ENCODE measurements at places on chromosomes 4 and X. TPM values are rescaled to one million over a fixed set of nuclear protein-coding genes. Genes with fewer than 3 reads are reported as not detected.

- no peaks in the 10 kb centered on the region for H3K27me3 ChIP-seq
- peak; percentile 21 for DNase-seq
- peaks cover 12% of the 10 kb centered on the region for H3K4me1 ChIP-seq
- no peak overlapping the region for H3K4me3 ChIP-seq
- no peak overlapping the region for H3K27ac ChIP-seq
- H3K36me3 ChIP-seq: no peaks in the 10 kb centered on the region
Observed at GRCh38 chrX:150574559-150575418, 6.4 kb downstream of the MTM1 start.

DNA sequence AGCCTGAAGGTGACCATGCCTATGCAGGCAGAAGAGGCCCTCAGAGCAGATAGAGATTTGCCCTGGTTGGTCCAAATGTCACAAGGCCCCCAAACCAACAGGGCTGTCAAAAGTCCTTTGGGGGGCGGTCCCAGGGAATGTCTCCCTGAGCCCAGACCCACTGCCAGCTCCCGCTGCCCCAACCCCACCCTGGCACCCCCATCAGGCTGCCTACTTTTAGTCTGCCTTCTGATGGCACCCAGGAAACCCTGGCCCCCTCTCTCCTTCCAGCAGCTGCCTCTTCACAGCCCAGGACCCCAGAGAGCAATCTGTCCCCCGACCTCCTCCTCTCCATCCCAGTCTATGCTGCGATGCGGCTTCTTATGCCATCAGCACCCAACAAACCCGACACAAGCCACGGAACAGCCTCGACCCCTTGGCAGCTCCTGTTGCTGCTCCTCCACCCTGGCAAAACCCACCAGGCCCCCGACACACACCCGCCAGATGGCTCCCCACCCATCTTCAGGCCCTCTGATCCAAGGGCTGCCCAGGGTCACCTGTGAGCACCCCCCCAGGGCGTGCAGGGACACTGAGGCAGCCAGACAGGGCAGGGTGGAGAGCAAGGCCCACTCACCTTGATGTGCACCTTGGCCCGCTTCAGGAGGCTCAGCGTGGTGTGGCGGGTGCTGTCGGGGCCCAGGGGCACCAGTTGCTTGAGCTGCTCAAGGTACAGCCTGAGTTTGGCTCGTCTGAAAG is 9.9 kb downstream of the MXD4 start:
- no peaks in the 10 kb centered on the region for H3K27me3 ChIP-seq
- no peak overlapping the region for H3K4me3 ChIP-seq
- H3K36me3 ChIP-seq: no peaks in the 10 kb centered on the region
- H3K4me1 ChIP-seq: no peaks in the 10 kb centered on the region

- H3K36me3 ChIP-seq: no peaks in the 10 kb centered on the region
- no peak overlapping the region for H3K4me3 ChIP-seq
- no peak for DNase-seq
- no peaks in the 10 kb centered on the region for H3K4me1 ChIP-seq
- H3K27me3 ChIP-seq: no peaks in the 10 kb centered on the region
Observed at GRCh38 chrX:66988331-66988730, 349.5 kb upstream of the EDA2R start.

DNA sequence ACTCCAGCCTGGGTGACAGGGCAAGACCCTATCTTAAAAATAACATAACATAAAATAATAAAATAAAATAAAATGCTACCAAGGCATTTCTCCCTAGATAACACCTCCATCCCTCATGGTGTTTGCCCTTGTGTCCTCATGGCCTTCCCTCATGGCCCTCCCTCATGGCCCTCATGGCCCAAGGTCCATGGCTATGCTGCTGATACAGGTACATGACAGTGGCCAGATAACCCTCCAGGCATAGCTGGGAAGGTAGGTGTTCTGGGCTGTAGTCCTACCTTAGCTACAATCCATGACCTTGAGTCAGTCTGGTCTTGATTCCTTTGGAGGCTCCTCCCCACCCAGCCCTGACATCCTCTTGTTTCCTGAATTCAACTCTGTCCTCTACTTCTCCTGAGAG is 75.2 kb downstream of the PJA1 start:
- no peak overlapping the region for H3K27ac ChIP-seq
- no peaks in the 10 kb centered on the region for H3K27me3 ChIP-seq
- DNase-seq: no peak
- no peaks in the 10 kb centered on the region for H3K36me3 ChIP-seq

The NUP54 gene
- total RNA-seq: 107 TPM

The HAUS7 gene
- total RNA-seq: 25.9 TPM

The OPRPN gene
- not detected for total RNA-seq

The TMPRSS11F gene
- total RNA-seq: not detected

The DMRTC1 gene
- total RNA-seq: not detected

The STK32B gene
- 2.6 TPM for total RNA-seq

DNA sequence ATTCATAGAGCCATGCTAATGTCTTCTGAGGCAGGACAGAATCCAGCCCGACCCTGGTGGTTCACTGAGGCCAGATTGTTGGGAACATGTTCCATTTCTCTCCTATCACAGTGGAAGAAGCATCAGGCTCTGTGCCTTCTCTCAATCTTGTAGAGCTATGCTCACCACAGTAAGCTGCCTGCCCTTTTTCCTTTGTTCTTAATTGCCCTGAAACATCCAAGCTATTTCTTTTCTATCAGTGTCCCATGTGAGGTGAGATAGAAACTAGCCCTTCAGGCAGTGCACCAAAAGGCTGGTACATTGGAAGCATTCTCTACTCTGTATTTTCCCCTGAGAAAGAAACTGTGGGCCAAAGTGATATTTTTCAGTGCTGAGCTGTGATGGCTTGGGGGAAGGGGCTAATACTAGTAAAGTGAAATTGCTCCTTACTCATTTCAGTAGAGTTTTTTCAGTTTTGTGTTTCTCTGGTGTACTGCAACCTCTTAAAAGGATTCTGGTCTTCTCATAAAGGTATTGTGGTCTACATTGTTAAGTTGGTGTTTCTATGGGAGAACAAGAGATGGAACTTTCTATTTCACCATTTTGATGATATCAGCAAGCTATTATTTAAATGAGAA is 611.2 kb downstream of the RPA4 start:
- no peak for DNase-seq
- H3K4me3 ChIP-seq: no peak overlapping the region
- no peaks in the 10 kb centered on the region for H3K27me3 ChIP-seq
- H3K36me3 ChIP-seq: no peaks in the 10 kb centered on the region
- no peak overlapping the region for H3K27ac ChIP-seq
- peaks cover 8% of the 10 kb centered on the region for H3K4me1 ChIP-seq

The PABPC5 gene
- total RNA-seq: 5.0 TPM

- no peak overlapping the region for H3K27ac ChIP-seq
- no peak for DNase-seq
- no peaks in the 10 kb centered on the region for H3K36me3 ChIP-seq
- no peaks in the 10 kb centered on the region for H3K27me3 ChIP-seq
- peaks cover 2% of the 10 kb centered on the region for H3K4me1 ChIP-seq
- no peak overlapping the region for H3K4me3 ChIP-seq
Observed at GRCh38 chrX:1099146-1099770, 113.2 kb downstream of the CRLF2 start.

- H3K27me3 ChIP-seq: no peaks in the 10 kb centered on the region
- no peak overlapping the region for H3K4me3 ChIP-seq
- peak; percentile 18 for DNase-seq
- H3K4me1 ChIP-seq: peaks cover 19% of the 10 kb centered on the region
Observed at GRCh38 chr4:152417673-152418072, 118.2 kb downstream of the FBXW7 start.

- no peak overlapping the region for H3K4me3 ChIP-seq
- H3K36me3 ChIP-seq: no peaks in the 10 kb centered on the region
- no peaks in the 10 kb centered on the region for H3K27me3 ChIP-seq
Observed at GRCh38 chr4:27121830-27122229, 261.2 kb downstream of the STIM2 start.

- no peaks in the 10 kb centered on the region for H3K36me3 ChIP-seq
- H3K4me3 ChIP-seq: no peak overlapping the region
- no peaks in the 10 kb centered on the region for H3K4me1 ChIP-seq
- no peaks in the 10 kb centered on the region for H3K27me3 ChIP-seq
- no peak overlapping the region for H3K27ac ChIP-seq
Observed at GRCh38 chr4:20028645-20029044, 223.1 kb upstream of the SLIT2 start.

The GCNA gene
- total RNA-seq: 0.97 TPM

DNA sequence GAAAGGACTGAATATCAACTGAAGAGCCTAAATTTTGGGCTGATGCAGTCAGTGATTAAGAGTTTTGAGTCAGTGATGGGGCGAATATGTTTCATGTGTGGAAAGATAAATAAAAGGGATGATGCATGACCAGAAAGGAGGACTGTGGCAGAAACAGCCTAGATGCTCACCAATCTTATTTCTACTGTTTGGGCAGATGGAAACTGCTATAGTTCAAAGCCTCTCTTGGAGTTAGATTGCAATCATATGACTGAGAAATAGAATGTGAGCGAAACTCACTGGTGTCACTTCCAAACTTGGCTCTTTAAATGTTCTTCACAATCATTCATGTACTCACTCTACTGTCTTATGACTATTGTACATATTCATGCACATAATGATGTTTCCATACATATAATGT is 35.4 kb upstream of the YTHDC1 start:
- DNase-seq: no peak
- H3K36me3 ChIP-seq: no peaks in the 10 kb centered on the region
- no peaks in the 10 kb centered on the region for H3K27me3 ChIP-seq

- H3K4me3 ChIP-seq: no peak overlapping the region
- no peak overlapping the region for H3K27ac ChIP-seq
- H3K27me3 ChIP-seq: no peaks in the 10 kb centered on the region
- H3K4me1 ChIP-seq: peaks cover 4% of the 10 kb centered on the region
- no peaks in the 10 kb centered on the region for H3K36me3 ChIP-seq
- DNase-seq: no peak
Observed at GRCh38 chrX:68843992-68844391, 15.2 kb downstream of the EFNB1 start.

GRCh38 chr4:84994280-84994679 is 27.8 kb upstream of the WDFY3 start:
- H3K36me3 ChIP-seq: no peaks in the 10 kb centered on the region
- peak overlapping the region; percentile 32 for H3K4me3 ChIP-seq

The ADH6 gene
- total RNA-seq: not detected

DNA sequence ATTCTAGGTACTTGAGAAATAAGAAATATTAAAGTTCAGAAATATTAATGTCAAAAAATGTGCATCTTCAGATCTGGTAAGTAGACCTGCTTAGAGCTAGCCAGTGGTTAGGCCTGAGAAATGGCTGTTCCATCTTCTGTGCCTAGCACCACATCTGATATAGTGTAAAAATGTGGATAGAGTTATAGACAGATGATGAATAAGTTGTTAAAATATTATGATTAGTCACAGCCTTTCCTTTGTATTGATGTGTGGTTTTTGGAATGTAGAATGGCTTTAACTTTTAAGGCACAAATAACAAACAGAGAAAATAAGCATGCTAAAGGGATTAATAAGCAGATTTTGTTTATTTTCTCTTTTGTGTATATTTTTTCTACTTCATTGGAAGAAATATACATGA is 133.5 kb upstream of the NUDT6 start:
- DNase-seq: no peak
- H3K27me3 ChIP-seq: no peaks in the 10 kb centered on the region
- H3K4me3 ChIP-seq: no peak overlapping the region
- no peaks in the 10 kb centered on the region for H3K36me3 ChIP-seq
- no peak overlapping the region for H3K27ac ChIP-seq
- H3K4me1 ChIP-seq: no peaks in the 10 kb centered on the region

The MAGEB10 gene
- total RNA-seq: not detected

The STATH gene
- not detected for total RNA-seq

The P2RY10 gene
- not detected for total RNA-seq

- no peak overlapping the region for H3K27ac ChIP-seq
- no peak for DNase-seq
- H3K4me1 ChIP-seq: peaks cover 20% of the 10 kb centered on the region
- H3K36me3 ChIP-seq: no peaks in the 10 kb centered on the region
- no peak overlapping the region for H3K4me3 ChIP-seq
- H3K27me3 ChIP-seq: no peaks in the 10 kb centered on the region
Observed at GRCh38 chrX:41472231-41472815, 25.2 kb downstream of the NYX start.

DNA sequence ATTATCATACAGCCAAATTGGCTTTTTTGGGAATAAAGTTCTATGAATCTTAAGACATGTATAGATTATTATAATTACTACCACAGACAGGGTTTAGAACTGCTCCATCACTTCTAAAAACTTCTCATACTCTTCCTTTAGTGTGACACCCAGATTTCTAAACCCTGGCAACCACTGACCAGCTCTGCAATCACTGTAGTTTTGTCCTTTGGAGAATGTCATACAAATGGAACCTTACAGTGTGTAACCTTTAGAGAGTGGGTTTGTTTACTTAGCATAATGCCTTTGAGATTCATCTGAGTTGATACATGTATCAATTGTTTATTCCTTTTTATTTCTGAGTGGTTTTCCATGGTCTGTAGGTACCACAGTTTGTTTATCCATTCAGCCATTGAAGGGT is 95.0 kb downstream of the TMEM164 start:
- H3K4me3 ChIP-seq: no peak overlapping the region
- no peaks in the 10 kb centered on the region for H3K36me3 ChIP-seq
- no peaks in the 10 kb centered on the region for H3K27me3 ChIP-seq
- H3K27ac ChIP-seq: no peak overlapping the region

- H3K27ac ChIP-seq: no peak overlapping the region
- H3K27me3 ChIP-seq: peaks cover 17% of the 10 kb centered on the region
- peaks cover 13% of the 10 kb centered on the region for H3K4me1 ChIP-seq
- H3K4me3 ChIP-seq: no peak overlapping the region
Observed at GRCh38 chr4:2798399-2799223, 5.7 kb downstream of the SH3BP2 start.

- H3K27ac ChIP-seq: no peak overlapping the region
- H3K36me3 ChIP-seq: no peaks in the 10 kb centered on the region
- H3K4me3 ChIP-seq: no peak overlapping the region
- H3K4me1 ChIP-seq: no peaks in the 10 kb centered on the region
Observed at GRCh38 chrX:152154050-152154449, 15.7 kb upstream of the MAGEA10 start.

- H3K27me3 ChIP-seq: no peaks in the 10 kb centered on the region
- H3K4me1 ChIP-seq: peaks cover 4% of the 10 kb centered on the region
- H3K36me3 ChIP-seq: no peaks in the 10 kb centered on the region
- peak; percentile 28 for DNase-seq
- no peak overlapping the region for H3K27ac ChIP-seq
Observed at GRCh38 chr4:78432896-78433295, 118.7 kb upstream of the ANXA3 start.

DNA sequence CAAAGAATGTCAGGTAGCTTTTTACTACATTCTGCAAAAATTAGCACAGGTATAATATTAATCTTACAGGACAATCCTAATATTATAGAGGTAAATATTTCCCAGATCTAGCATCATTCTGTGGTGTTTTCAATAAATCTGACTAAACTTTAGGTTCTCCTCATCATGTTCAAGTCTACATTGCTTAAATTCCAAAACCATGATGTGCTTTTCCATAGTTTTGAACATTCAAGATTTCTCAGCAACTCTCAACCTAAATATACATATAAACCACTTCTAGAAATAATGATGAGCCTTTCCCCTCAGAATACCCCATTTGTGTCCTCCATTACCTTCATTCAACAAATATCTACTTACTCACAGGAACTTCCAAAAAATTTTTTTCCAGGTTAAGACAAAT is 23.1 kb downstream of the EIF4E start:
- no peak overlapping the region for H3K4me3 ChIP-seq
- H3K4me1 ChIP-seq: peaks cover 7% of the 10 kb centered on the region
- H3K27ac ChIP-seq: no peak overlapping the region
- no peaks in the 10 kb centered on the region for H3K27me3 ChIP-seq

The P2RY8 gene
- 0.68 TPM for total RNA-seq

The GAGE12E gene
- total RNA-seq: not detected

- H3K27me3 ChIP-seq: no peaks in the 10 kb centered on the region
- H3K27ac ChIP-seq: no peak overlapping the region
- no peak overlapping the region for H3K4me3 ChIP-seq
- peaks cover 4% of the 10 kb centered on the region for H3K4me1 ChIP-seq
- H3K36me3 ChIP-seq: no peaks in the 10 kb centered on the region
Observed at GRCh38 chr4:118776157-118776954, 59.6 kb downstream of the SEC24D start.

The GAB1 gene
- 31.3 TPM for total RNA-seq

The ZDHHC9 gene
- total RNA-seq: 33.1 TPM
